T-cell (primary cell): ENCODE measurements at places on chromosomes 13 and 19. TPM values are rescaled to one million over a fixed set of nuclear protein-coding genes. Genes with fewer than 3 reads are reported as not detected.

DNA sequence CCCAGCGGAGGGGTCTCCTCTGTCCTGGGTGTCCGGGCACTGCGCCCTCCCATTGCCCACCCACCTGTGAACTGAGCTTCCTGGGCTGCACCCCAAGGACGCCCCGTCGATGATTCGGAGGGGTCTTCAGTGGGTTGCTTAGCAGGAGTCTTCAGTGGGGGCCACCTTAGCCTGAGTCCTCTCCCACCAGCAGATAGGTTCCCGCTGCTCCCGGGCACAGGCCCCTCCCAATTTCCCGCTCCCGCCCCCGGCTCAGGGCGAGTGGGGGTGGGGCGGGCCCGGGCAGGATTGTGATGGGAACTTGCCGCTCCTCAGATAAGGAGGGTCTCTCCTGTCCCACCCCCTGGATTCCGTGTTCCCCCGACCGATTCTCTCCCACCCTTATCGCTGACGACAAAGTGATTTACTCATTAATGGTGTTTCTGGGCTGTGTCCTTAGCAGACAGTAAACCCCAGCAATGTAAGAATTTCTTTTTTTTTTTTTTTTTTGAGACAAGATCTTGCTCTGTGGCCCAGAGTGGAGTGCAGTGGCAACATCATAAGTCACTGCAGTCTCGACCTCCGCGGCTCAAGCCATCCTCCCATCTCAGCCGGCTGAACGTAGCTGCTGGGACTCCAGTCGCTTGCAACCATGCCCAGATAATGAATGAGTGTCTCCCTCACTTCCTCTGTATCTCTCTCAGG is 655 bp upstream of the S1PR5 start:
- H3K27ac ChIP-seq, result peak overlapping the region; percentile 72
- no peaks in the 10 kb centered on the region for H3K36me3 ChIP-seq
- H3K27me3 ChIP-seq, result peaks cover 78% of the 10 kb centered on the region

GRCh38 chr19:47099576-47100050 is 14.0 kb downstream of the ZC3H4 start:
- no peak overlapping the region for H3K4me3 ChIP-seq
- H3K4me1 ChIP-seq, result peaks cover 46% of the 10 kb centered on the region
- no peak overlapping the region for H3K27ac ChIP-seq
- H3K27me3 ChIP-seq, result no peaks in the 10 kb centered on the region

The RNF17 gene
- total RNA-seq, result 0.84 TPM

The ZNF835 gene
- 11.7 TPM for total RNA-seq

DNA sequence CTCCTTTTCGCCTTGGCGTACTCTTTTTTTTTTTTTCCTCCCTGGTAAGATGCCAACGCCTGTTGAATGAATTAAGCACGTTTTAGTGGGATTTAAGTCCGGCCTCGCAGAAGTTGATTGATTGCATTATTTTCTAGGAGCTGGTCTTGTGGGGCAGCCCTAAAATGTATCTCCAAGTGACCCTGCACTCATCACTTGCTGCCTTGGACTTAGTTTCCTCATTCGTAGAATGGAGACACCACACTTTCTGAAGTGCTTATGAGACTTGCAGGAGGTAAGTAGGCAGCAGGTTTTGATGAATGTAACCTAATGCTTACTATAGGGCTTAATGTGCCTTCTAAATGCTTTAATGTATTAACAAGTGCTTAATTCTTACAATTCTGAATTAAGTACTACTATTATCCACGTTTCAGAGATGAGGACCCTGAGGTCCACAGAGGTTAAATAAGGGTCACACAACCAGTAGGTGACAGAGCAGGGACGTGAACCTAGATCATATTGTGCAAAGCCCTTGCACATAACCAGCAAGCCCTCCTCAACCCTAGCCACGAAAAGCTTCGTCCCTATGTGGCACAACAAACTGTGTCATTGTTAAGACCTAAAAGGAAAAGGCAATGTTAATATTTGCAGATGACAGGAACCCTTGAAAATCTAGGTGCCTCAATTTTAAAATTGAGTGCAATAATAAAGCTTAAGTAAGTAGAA is 514 bp upstream of the ARGLU1 start:
- DNase-seq, result no peak
- peak overlapping the region; percentile 96 for H3K4me3 ChIP-seq
- peak overlapping the region; percentile 98 for H3K27ac ChIP-seq
- H3K27me3 ChIP-seq, result no peaks in the 10 kb centered on the region

The CLEC17A gene
- 0.65 TPM for total RNA-seq
